ENCODE measurements at places on chromosomes 16 and 17.

DNA sequence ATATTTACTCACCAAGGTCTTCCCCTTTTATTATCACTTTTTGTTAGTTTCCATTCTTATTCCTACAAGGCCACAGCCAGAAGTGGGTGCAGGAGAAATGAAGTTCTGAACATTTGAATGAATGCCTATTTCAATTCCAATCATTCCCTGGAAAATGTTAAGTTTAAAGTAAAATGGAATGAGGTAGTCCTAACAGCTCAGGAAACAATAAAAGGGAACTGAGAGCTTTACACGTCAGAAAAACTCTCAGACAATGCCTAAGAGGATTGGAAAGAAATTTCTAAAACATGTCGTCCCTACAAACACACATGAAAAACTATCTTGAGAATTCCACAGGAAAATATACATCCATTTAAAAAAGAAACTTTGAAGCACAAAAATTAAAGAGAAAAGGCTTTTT lies 238.8 kb downstream of the STX8 start:
- DNase-seq = no peak

DNA sequence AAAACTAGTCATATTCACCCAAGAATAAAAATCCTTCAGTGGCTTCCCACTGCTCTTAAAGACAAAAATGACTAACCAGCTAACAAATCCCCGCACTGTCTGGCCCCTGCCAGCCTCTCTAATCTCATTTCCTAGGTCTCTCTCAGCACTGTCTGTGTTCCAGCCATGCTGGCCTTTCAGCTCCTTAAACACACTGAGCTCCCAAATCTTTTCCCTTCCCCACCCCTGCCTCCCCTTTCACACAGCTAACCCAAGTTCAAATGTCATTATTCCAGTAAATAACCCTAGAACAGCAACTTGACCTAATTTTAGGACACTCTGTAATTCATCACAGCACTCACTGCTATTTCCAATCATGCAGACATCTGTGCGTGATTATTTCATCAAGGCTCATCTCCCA lies 7.8 kb downstream of the SHCBP1 start:
- no peak for DNase-seq

- peak; percentile 48 for DNase-seq
These were observed 773 bp downstream of the BLTP2 start for GRCh38 chr17:28643983-28644786.

DNA sequence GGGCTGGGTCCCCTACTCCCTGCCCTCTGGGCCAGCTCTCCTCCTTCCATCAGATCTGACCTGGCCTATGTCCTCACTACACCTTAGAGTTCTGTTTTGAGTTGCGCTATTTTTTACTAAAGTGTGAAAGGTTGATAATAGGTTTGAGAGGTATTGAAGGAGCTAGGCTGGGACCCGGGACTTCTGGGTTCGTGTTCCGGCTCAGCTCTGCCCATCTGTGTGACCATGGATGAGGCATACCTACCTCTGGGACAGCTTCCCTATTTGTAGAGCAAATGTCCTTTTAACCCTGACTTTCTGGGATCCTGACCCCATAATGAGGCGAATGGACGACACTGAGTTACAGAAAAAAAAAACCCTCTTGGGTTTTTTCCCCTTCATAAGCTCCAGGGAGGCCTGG lies 36.0 kb downstream of the IL21R start:
- no peak for DNase-seq

GRCh38 chr16:89166696-89167424 lies 4.7 kb upstream of the CDH15 start:
- no peak for DNase-seq

DNA sequence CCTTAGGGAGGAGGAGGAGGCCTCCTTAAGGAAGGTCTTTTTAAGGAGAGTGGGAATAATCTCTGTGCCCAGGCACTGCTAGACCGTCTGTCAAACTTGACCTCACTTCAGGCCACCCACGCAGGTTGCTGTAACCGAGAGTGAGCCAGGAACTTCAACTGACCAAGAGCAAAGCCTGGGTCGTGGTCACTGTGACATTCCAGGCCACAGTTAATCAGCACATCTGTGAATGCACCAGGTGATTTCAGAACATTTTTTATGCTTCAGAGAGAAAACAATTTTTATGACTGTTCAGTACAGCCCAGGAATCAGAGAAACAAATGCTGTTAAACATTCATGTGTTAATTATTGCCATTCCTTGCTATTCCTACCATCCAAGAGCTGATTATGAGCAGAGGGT lies 226.6 kb upstream of the ASIC2 start:
- DNase-seq = no peak

DNA sequence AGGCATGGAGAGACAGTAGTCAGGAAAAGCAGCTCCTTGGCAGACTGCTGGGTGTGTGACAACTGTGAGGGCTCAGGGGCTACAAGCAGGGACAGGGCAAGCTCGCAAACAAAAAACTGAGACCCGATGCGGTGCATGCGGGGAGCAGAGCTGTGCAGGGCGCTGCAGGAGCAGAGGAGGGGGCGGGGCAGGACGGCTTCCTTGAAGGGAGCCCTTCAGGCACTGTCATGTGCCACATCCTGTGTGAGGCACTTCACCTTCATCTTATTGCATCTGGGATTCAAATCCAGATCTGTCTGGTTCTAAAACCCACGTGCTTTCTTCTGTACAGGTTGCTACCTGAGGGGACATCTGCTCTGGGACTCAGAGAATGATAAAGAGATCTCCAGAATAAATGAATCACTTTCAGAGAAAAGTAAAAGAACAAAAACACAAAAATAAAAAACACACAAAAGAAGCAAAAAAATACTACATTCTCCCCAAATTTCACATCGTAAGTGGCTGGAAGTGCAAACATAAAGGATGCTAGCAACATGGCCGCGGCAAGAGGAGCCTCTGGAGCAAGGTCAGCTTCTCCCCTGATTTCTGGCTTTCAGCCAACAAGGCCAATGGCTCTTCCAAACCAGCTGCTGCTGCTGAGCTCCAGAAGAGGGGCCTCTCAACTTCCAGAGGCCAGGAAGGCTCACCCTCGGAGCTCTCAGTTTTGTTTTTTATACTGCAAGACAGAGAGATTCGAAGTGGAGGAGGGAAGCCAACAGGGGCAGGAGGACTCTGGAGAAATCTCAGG lies 14.2 kb downstream of the LYRM9 start:
- DNase-seq = no peak

DNA sequence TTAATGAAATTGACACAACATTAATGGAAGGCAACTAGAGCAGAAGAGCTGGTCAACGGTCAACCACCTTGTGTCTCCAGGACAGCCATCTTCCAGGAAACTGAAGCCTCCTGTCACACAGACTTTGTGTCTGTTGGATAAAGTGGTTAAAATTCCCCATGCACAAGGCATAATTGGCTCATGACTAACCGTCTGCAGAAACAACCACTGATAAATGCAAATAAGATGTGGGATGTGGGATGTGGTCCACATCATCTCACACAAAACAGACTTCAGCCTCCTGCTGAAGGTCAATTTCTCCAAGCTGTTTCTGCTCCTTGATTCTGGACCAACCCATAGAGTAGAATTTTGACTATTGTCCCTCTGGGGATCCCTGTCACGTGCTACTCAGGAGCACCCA lies 26.9 kb upstream of the XYLT1 start:
- DNase-seq = no peak

DNA sequence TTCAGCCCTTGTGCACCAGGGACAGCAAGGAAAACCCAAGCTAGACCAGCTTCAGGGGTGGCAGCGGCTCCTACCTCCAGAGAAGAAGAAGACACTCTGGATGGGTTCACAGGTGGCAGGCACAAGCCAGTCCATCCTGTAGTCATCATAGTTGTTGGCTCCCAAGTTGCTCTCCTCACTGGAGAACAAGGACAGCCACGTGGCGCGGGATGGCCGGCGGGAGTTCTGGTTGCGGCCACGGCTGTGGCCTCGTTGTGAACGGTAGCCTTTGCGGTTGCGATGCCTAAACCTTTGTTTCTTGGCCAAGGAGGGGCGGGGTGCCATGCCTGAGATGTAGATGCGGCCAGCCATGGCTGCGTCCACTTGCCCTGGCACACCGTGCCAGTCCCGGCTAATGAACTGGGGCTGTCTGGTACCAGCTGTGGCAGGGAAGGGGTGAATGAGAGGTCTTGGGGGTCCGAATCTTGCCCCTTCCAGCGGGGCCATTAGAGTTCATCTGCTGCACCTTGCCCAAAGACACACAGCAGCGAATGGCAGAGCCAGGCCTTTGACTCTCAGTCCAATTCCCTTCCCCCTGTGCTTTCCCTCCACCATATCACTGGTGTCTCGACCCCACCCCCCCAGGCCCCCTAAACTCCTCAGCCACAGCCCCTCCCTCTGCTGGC lies 2.3 kb downstream of the VTN start:
- no peak for DNase-seq

DNA sequence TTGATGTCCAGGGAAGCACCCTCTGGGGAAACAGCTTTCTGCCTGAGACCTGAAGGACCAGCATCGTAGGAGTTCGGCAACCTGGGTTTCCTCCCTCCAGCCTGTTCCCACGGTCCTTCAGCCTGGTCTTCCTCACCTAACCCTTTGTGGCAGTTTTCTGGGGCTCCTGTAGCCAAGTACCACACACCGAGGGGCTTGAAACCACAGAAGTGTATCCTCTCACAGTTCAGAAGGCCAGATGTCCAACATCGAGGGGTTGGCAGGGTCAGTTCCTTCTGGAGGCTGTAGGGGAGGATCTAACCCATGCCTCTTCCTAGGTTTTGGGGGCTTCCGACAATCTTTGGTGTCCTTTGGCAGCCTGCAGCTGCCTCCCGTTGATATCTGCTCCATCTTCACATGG lies 381.0 kb upstream of the TNRC6C start:
- no peak for DNase-seq

GRCh38 chr17:29807520-29808361 lies 122.3 kb downstream of the SSH2 start:
- DNase-seq = peak; percentile 67

DNA sequence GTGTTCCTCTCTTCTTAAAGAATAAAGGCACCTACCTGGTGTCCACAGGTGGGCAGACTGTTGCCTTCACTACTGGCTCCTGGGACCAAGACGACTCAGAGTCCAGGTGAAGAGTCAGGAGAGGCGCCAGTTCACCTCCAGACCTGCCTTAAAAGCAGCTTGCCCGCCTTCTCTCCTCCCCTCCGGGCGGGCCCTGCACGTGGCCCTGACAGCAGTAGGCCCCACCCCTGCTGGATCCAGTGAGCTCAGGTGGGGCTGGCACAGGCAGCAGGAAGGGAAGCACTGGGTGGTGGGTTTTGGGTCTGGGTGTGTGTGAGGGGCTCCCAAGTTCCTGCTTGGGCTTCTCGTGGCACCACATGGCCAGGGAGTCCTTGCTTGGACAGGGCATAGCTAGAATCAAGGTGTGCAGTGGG lies at the start of gene TNS4:
Gene TNS4 (minus strand): TSS at position 125 of the 413 bp plus-strand sequence. CDS start 5,198 bp downstream, outside the sequence.
- DNase-seq = no peak

- no peak for DNase-seq
These were observed 292 bp downstream of the WSCD1 start for GRCh38 chr17:6070430-6070912.

DNA sequence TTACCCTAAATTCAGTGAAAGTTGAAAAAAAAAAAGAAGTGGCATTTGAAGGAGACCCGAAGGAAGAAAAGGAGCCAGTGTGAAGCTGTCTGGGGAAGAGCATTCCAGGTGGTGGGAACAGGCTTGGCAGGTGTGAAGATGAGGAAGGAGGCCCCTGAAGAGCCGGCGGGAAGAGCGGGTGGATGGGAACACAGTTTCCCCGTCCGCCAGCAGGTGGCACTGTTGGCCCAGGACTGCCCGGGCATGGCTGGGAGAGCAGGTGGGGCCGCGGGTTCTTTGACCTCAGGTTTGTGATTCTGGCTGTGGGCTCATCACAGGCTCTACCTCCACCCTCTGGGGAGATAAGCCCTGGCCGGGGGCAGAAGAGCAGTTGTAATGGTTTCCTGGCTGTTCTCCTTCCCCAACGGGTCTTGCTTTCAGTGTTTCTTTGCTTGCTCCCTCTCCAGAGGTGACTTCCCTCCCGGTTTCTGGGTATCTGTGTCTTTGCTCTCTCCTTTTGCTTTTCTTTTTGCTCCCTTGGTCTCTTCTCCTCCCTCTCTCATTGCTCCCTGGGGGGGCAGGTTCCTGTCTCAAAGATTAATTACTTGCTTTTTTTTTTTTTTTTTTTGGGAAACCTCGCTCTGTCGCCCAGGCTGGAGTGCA lies 32.3 kb downstream of the RAP1GAP2 start:
- DNase-seq = peak; percentile 74

DNA sequence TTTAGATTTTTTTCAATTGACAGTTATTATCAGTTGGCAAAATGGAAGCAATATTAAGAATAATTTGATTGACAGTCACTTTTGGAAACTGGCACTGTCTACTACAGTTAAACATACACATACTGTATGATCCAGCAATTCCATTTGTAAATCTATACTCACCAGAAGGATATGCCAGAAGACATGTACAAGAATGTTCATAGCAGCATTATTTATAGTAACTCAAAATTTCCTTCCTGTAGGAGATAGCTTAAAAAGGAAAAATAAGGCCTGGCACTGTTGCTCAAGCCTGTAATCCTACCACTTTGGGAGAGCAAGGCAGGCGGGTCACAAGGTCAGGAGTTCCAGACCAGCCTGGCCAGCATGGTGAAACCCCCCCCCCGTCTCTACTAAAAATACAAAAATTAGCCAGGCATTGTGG lies 89.3 kb downstream of the VMP1 start:
- no peak for DNase-seq

DNA sequence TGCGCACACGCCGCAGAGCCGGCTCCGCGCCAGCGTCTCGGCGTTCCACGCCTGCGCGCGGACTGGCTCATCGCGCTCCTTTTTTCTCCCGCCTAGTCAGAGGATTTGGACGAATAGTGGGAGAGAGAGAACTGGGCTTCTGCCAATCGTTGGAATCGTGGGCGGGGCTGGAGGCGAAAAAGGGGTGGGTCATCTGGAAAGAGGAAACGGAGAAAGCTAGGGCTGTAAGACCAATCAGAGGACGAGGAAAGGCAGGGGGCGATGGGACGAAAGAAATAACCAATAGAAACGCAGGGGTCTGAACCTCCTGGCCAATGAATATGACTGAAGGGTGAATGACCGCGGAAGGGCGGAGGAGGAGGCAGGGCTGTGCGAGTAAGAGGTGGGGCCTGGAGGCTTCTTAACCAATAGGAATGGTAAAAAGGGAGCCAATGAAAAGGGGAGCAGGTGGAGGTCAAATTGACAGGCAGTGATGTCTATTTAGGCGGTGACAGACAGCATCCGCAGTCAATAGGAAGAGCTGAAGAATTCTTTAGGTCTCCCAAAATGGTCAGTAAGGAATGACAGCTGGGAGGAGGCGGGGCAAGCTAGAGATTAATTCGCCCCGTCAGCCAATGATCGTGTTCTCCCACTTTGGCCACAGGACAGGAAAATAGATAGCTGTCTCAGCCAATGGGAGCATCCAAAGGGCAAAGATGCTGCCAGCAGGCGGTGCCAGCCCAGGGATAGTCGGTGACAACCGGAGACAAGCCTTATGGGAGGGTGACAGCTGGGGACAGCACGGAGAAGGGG lies at the start of gene TBC1D10B:
Gene TBC1D10B (minus strand): TSS at position 39 of the 792 bp plus-strand sequence. CDS start 311 bp downstream, outside the sequence.
- DNase-seq = peak; percentile 100

GRCh38 chr16:12453832-12454231 lies 349.9 kb downstream of the CPPED1 start:
- no peak for DNase-seq

DNA sequence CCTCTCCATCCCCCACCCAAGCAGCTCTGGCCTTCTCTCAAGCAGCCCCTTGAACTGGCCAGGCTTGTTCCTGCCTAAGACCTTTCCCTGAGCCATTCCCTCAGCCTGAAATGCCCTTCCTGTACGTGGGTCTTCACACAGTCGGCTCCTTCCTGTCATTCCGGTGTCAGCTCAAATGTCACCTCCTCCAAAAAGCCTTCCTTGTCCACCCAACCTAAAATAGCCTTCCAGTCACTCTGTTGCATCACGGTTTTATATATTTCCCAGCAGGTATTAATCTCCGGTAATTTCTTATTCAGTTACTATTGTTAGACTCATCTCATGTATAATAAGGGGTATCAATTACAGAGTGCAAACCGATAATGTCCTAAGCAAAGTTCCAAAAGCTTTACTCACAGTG lies 51.8 kb downstream of the C17orf67 start:
- no peak for DNase-seq
